Tibial artery (tissue), 4 donors: ENCODE measurements at places on chromosomes 4 and X.

DNA sequence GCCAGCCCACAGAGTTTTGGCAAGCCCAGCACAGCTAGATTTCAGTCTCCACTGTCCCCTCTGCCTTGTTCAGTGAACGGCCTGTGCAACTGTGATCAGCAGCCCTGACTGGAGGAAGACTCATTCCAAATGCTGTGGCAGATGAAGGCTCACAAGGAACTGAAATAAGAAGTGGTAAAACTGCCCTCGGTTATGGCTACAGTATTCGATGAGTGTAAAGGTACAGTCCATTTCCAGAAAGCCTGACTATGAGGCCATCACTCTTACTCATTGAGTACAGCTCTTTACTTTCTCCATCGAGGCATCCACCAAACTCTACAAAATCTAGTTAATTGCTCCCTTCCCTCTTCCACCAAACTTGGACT, 69.1 kb downstream of the RHOH start:
- DNase-seq, result no peak

- no peak for DNase-seq
Observed at GRCh38 chr4:123350191-123350544, 46.4 kb upstream of the SPRY1 start.

DNA sequence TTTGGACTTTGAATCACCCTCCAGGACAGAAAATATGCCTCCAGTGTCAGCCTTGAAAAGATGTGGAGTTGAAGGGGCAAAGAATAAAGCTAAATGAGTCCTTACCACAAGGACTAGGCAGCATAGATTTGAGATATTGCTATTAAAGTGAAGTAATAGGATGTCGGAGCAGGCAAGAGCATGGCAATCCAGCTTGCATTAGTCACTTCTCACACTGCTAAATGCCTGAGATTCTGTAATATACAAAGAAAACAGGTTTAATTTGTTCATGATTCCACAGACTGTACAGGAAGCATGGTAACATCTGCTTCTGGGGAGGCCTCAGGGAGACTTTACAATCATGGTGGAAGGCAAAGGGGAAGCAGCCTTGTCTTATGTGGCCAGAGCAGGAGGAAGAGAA, 109.8 kb upstream of the PCDH7 start:
- no peak for DNase-seq

DNA sequence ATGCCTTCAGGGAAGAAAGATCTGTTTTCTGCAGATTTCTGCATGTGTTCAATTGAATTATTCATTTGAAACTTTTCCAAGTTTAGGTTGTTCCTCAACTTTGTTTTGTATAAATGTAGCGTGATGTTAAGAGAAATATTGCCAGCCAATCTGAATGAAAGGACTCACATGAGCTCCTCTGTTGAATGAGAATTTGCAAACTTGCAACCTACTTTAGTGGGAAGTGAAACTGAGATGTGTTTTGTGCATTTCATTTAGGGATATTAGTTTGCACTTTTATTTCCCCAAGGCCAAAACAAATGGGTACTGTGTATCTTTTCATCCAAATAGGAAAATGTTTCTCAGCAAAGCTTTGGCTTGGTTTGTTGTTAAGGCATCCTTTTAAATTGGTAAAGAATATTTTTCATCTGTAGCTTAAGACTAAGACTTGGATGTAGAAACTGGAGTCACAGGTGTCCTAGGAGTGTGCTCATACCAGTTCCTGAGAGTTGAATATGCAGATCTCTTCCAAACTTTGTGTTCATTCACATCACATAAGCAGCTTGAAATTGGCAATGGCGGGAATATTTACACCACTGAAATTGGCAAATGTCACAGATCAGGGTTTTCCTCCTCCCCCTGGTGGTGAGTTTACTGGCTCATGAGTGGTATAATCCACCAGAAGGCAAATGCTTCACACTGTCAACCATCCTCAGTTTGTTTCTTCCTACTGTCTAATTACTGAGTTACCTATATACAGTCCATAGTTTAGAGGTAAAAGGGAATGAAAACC, 193.6 kb upstream of the BANK1 start:
- no peak for DNase-seq

- DNase-seq, result no peak
Observed at GRCh38 chr4:10608501-10609219, 75.9 kb downstream of the CLNK start.

- no peak for DNase-seq
Observed at GRCh38 chr4:70488748-70489147, 16.8 kb downstream of the MUC7 start.

GRCh38 chrX:43562372-43562771, 93.7 kb upstream of the MAOA start:
- DNase-seq, result no peak

DNA sequence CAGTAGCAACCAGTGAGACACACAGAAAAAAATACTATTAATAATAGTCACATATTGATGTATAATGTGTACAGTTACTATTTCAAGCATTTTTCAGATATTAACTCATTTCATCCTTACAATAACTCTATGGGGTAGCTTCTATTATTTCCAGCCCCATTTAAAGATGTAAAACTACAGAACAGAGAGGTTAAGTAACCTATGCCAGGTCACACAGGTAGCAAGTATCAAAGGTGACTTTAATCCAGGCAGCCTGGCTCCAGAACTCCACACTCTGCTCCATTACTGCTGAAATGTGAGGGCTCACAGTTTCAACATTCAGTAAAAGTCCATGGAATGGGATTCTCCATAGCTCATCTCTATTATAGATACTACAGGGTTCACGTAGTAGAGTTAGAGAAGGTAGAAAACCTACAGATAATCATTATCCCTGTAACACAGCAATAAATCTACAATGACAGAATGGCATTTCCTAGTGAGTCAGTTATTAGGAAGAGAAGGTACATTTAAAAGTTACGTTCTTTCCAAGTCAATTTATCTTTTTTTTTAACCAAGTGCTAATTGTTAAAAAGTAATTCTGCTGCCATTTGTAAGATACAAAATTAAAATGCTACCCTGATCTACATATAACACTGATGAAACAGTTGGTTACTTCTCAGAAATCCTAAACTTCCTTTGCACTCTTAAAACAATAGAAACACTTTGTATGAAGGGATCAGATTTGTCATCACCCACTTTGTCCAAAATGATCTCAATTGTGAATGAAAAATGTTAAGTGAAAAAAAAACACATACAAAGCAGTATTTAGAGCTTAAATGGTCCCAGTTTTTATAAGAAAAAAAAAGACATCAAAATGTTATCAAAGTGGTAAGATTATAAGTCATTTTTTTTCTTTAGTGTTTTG, 18.7 kb downstream of the RELL1 start:
- no peak for DNase-seq

DNA sequence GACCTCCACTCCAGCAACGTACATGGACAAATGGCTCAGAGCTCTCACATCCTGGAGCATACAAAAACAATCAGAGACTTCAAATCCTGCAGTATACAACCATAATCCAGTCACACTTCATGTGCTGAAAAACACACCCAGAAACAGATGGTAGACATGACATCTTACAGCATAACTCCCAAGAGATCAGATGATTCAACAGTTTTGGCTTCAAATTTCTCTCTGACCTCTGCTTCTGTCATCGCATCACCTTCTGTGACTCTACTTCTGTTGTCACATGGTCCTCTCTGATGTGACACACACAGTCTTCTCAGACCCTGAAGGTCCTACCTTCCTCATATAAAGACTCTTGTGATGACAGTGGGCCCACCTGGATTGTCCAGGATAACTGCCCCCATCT, 18.5 kb downstream of the SUV39H1 start:
- no peak for DNase-seq

GRCh38 chr4:71498625-71499024, 159.8 kb downstream of the SLC4A4 start:
- DNase-seq, result no peak

- DNase-seq, result no peak
Observed at GRCh38 chrX:48616576-48616975, 19.3 kb downstream of the WDR13 start.

DNA sequence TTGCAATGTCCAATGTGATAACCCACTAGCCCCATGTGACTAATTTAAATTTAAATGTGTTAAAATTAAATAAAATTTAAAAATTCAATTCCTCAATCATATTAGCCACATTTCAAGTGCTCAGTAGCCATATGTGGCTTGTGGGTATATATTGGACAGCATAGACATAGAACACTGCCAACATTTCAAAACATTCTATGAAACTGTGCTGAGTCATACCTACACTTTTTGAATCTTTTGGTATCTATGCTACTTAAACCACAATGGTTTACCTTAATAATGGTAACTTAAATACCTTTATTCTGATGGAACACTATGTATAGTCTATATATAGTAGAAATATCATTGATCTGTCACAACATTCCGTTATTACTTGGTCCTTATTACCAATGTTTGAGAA, 223.4 kb upstream of the ATOH1 start:
- no peak for DNase-seq

GRCh38 chr4:44804301-44804700, 77.9 kb upstream of the GNPDA2 start:
- no peak for DNase-seq

GRCh38 chrX:29090811-29091210, 503.6 kb downstream of the IL1RAPL1 start:
- no peak for DNase-seq

DNA sequence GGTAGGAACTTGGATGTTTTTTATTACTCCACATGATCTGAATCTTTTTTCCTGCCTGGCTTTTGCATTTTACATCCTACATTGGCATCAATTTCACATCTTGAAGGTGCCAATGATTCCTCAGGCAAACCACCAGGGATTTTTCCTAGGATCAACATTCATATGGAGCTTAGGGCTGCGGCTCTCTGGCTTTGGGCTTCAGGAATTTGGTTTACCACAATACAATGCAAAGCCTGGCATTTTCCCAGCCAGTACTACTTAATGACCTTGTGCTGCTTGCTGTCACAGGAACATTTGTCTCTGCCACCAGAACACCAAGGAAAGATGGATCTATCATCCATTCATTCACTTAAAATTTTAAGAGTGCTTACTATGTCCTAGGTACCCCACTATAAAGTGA, 180.7 kb downstream of the PDGFC start:
- no peak for DNase-seq

- peak; percentile 65 for DNase-seq
Observed at GRCh38 chrX:136754651-136755050, 26.1 kb downstream of the ARHGEF6 start.

DNA sequence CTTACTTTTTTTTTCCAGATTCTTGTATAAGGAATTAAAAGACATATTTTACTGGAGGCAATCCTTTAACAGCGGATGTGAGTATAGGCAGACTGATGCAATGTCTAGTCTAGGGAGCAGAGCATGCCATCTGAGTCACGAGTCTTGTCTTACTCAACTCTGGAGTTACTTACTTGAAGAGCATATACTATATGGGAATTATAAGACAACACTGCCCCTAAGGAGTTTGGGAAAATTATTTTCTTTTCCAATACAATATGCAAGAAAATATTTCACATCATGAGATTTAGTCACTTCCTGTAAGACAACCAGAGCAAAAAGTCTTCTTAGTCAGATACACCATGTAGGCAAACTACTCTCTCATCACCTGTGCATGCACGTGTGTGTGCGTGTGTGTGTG, 537.3 kb upstream of the FTHL17 start:
- DNase-seq, result no peak

- DNase-seq, result no peak
Observed at GRCh38 chrX:10474510-10474909, 145.9 kb downstream of the MID1 start.

- no peak for DNase-seq
Observed at GRCh38 chr4:183968931-183969330, 63.8 kb downstream of the STOX2 start.

DNA sequence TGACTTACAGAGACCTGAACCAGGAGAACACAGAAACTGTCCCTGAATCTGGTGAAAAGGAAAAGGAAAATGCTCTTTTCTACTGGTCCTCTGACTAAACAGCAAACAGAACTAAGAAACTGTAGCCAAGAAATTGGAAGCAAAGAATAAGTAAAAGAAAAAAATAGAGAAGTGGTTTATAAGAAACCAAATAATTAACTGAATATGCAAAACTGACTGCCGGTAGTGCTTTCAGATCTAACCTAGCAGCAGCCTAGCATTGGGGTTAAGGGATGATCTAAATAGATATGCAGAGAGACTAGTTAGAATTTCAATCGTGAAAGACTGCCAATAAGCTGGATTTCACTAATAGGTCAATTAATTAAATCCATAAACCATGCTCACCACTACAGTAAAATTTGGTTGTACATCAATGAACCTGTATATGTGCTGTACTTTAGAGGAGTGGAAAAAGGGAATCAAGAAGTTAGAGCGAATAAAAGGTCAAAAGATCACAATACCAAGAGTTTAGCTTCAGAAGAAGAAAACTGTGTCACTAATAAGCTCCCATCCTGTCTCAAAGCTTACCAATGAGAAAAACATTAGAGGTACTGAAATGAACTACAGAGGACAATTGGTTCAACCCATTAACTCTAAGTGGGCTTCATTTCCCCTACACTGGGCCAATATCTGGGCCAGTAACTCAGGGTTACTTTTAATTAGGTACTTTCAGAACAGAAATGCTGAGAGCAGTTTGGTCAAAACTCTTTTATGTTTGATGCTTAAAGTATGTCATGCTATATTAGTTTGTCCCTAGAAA, 53.6 kb downstream of the KLHL13 start:
- DNase-seq, result no peak

- DNase-seq, result no peak
Observed at GRCh38 chr4:185293202-185293601, 83.8 kb downstream of the SNX25 start.

DNA sequence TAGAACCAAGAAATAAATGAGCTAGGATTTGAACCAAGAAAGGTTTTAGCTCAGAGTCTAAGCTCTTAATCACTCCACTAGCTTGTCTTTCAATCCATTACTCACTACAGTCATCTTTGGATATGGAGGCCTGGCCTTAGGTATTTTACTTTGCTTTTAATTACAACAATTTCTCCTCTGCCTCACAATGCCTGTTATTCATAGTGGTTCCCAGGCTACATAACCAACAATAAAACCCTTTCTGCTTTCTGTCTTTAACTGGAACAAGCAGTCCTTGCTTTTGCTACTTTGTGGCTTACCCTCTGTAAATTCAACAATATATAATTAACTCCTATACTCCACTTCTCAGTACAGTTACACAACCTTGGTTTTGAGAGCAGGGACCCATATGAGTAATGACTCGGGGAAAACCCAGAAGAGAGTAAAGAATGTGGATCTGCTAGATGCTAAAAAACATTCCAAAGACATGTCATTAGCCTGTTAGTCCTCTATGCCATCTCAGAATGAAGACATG, 94.7 kb upstream of the NAP1L5 start:
- no peak for DNase-seq
